ENCODE measurements at places on chromosomes 6 and 20.
A peak's percentile ranks its signal among the peaks of the same experiment; 100 is the strongest.

DNA sequence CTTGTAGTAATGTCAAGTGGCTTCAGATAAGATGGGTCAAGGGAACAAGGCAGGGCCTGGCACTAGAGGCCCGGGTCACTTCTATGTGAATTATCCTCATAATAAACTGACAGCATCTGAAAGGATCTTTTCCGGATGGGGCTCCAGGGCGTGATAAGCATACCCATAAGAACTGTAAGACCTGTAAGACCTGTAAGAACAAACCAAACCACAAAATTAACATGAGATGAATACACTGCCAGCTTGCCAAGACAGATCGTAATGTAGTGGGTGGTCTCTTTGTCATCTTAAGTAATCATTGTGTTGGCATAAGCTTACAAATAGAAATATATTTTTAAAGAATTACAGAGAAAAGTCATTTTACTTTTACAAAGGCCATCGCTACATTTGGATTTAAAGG is 334.9 kb downstream of the RFPL4B start:
- no peak for DNase-seq

- DNase-seq, result no peak
These were observed 122.9 kb downstream of the AKAP7 start for GRCh38 chr6:131258010-131258652.

DNA sequence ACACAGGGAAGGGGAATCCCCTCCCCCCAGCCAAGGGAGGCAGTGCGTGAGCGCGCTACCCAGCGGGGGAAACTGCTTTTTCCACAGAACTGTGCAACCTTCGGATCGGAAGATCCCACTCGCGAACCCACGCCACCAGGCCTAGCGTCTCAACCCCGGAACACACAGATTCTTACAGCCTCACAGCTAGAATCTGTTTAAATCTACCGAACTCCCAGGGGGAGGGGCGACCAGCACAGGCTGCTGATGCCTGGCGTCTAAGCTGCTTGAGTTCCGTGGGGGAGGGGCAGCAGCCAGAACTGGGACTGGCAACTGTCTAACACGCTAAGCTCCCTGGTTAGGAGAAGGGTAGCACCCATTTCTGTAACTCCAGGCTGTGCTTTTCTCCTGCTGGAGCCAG is 217.3 kb upstream of the TENT5A start:
- DNase-seq, result no peak

- DNase-seq, result peak; percentile 53
These were observed 1.1 kb downstream of the CEBPB start for GRCh38 chr20:50191544-50192363.

- no peak for DNase-seq
These were observed 70.7 kb downstream of the PRDM1 start for GRCh38 chr6:106156863-106157262.

DNA sequence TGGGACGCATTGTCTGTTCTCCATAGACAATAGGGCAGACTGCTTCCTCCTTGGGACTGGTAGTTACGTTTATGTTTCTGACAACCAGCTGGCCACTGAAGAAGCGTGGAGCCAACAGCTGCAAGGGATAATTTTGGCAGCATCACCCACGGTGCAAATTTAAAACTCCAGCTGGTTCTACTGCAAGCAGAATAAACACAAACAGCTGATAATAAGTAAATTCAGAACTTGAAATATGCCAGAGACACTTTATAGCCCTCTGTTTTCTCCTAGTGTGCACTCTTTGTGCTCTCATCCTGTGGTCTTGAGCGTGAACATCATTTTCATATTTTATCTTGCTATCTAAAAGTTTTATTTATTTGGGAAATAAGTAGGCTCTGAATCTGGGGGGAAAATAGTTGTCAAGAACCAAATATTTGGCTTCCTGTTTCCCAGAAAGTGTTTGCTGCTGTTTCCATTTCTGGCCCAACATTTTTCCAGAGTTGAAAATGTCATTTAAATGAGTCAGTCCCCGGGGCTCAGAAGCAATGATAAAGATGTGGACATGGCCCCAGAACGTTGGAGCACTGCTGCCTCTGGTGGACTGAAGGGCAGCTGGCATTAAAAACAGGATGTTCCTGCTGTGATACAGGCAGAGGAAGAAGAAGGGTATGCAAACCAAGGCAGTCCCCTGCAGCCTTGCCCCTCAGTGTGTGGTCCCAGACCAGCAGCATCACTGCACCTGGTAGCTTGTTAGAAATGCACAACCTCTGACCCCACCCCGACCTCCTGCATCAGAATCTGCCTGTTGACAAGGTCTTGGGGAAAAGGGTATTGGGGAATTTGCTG is 12.5 kb upstream of the THBD start:
- no peak for DNase-seq

DNA sequence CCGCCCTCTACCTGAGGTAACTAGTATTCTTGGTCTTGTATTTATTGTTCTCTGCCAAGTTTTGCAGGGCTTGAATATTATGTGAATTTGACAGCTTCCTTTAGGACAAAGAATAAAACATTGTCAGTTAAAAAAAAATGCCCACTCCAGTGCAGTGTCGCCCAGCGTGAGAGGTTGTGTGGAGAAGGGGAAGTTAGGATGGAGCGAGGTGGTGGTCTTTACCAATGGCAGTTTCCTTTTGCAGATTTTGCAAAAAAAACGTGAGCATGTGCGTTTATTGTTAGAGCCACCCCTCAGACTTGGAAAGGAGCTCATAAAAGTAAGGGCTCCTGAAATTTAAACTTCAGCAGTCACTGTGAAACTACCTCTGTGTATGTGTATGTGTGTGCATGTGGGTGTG is 28.3 kb downstream of the UST start:
- no peak for DNase-seq

- no peak for DNase-seq
These were observed 22.8 kb upstream of the FOXC1 start for GRCh38 chr6:1586861-1587450.

All from activated CD4-positive, CD25-positive, alpha-beta regulatory T cell (primary cell).